ENCODE measurements at places on chromosomes 7 and 10.

GRCh38 chr7:143299840-143300239 is 11.7 kb downstream of the CASP2 start:
- no peak for DNase-seq

DNA sequence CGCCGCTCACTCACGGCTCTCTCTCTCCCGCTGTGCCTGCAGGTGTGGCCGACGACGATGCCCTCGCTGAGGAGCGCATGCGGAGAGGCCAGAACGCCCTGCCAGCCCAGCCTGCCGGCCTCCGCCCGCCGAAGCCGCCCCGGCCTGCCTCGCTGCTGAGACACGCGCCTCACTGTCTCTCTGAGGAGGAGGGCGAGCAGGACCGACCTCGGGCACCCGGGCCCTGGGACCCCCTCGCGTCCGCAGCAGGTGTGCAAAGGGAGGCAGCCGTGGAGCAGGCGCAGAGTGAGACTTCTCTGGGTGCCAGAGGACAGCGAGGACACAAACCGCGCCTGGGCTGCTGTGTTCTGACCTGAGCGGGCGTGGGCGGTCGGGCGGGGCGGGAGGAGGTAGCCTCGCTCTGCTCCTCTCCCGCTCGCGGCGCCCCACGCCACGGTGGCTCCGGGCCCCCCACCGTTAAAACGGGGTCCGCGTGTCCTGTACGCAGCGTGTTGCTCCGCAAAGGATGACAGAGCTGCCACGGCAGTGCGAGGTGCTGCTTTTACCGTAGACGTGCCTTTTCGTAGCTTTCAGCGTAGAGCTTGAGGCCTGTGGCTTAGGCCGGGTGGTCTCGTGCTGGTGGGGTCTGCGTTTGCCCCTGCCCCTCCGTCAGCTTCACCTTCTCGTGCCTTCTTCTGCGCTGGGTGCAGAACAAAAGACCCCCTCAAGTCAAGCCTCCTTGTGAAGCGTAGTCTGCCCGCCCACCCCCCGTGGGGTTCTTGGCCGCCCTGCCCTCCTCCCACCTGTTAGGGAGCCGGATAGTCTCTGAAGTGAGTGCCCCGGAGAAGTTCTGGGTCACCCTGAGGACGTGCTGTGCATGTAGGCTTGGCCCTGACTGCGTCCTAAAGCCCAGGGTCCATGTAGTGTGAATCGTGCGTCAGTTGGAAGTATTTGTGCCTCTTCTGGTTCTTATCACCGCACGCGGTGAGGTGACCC is 73.2 kb downstream of the DNAJB6 start:
- peak; percentile 78 for DNase-seq

GRCh38 chr10:25064401-25064800 is 48.0 kb downstream of the THNSL1 start:
- no peak for DNase-seq

DNA sequence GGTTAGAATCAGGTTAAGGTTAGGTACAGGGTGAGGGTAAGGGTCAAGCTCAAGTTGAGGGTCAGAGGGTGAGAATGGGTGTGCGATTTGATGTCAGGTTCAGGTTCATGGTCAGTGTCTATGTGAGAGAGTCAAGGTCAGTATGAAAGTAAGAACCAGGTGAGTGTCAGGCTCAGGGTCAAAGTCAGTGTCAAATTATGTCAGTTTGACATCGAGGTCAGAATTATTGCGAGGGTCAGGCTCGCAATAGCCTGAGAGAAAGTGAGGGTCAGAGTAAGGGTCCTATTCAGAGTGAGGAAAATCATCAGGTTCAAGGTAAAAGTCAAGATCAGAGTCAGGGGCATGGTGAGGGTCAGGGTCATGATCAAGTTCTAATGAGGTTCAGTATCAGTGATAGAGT is 13.0 kb downstream of the MRPS24 start:
- DNase-seq, result no peak

- DNase-seq, result no peak
Measured at GRCh38 chr7:4134204-4134603, 547.9 kb upstream of the FOXK1 start.

GRCh38 chr10:91043173-91043910 is 122.5 kb upstream of the ANKRD1 start:
- DNase-seq, result no peak

DNA sequence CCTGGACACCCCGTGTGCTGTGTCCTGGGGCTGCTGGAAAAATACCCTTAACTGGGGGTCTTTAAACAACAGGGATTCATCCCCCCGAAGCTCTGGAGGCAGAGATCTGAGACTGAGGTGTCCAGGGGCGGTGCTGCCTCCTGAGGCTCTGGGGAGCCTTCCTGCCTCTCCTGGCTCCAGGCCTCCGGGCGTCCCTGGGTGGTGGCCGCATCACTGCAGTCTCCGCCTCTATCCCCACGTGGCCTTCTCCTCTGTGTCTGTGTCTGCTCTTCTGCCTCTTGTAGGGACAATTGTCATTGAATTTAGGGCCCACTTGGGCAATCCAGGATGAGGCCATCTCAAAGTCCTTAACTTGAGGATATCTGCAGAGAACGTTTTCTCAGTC is 216.6 kb downstream of the WDR37 start:
- DNase-seq, result no peak

GRCh38 chr10:69655868-69656555 is 26.0 kb downstream of the FAM241B start:
- DNase-seq, result no peak

DNA sequence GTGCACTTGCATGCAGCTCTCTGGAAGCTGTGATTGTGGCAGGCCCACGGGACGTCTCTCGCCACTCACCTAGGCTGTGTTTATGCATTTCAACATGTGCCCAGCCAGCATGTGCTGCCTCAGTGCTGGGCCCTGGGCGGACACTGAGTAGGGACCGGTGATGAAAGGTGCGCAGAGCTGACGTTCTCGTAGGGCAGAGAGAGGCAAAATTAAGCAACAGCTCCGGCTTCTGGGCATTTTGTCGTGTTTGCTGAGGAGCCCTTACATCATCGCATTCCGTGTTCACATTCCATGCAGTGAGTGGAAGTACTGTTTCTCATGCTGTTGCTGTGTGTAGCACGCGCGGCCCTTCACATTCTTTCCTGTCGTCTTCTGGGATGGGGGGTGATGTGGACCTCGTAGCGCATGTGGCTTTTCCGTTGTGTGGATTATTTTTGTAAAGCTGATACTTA is 50.5 kb downstream of the PRF1 start:
- peak; percentile 92 for DNase-seq

DNA sequence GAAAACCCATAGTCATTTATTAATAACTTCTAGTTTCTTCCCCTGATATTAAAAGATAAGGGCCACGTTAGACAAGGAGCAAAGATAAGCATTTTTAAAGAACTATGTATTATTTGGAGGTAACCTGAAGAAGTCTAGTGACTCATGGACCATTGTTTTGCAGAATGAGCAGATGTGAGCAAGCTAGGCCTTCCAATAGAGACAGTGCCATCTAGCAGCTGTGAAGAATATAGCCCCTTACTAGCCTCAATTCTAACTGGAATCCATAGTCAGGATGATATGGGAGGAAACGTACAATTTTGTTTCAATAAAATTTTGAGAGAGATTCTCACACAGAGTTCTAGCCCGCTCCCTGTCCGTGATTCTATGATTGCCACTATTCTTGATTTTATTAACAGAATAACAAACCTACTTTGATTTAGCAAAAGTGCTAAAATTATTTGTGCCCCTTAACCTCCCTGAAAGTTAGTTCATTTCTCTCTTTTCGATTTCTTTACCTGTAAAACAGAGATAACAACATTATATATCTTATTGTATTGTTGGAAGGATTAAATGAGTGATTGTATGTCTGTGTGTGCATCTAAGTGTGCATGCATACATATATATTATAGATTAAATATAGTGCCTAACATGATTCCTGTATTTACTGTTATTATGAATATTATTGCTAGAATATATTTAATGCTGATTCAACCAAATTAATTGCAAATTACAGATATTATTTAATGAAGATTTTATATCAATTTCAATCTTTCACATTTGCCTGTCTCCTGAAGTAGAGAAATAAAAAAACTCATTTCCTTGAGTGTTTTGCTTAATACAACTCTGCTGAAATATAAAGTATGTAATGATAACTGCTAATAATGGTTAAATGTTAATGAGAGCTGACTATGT is 22.7 kb downstream of the FAM237B start:
- no peak for DNase-seq

DNA sequence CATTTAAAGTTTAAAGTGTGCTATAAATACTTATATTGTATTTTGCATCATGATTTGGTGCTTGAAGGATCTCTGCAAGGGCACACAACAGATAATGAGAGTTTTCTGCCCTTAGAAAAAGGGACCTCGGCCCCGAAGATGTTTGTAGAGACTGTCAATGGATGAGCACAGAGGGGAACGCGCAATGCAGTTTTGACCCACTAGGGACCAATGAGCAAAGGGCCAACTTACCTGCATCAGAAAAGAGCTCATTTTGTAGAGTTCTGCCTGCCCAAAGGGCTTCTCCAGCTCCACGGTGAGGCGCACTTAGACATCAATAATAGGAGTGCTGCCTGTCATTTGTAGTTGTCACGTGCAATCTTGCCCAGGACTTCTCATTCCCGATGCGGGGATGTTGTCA is 91.1 kb downstream of the BUB3 start:
- no peak for DNase-seq

DNA sequence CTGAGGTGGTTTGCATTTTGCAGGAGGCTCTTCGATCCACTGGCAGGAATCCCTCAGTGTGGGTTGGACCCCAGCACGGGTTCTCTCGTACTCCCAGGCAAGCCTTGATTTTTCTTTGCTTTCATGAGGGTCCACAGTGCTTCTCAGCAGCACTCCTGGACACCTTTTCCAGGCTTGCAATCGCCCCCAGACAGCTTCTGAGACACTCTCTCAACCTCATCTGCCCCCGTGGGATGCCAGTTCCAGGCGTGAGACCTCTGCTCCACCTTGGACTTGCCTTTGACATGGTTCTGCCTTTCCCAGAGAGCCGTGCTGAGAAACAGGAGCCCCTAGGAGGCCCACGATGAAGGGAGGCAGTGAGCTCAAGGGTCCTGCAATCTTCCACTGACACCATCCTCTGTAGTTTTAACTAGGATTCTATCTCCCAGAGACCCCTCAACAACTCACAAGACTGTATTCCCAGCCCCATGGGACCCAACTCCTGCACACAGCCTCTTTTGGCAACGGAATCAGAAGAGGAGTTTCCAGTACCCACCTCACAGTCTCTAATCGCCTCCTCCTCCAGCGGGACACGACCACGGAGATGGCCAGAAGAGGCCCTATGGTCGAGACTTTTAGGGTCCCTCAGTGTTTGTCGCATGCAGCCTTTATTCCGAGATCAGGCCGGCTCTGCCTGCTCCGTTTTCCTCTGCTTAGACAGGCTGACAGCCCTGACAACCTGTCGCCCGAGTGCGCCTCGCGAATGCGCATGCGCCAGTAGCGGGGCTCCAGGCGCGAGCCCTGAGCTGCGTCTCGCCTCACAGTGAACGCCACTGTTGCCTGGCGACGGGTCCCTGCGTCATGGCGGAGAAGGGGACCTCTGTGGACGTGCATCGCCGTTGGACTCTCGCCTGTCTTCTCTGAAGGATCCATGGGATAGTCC is 26.0 kb upstream of the ZNF273 start:
- DNase-seq, result peak; percentile 54

DNA sequence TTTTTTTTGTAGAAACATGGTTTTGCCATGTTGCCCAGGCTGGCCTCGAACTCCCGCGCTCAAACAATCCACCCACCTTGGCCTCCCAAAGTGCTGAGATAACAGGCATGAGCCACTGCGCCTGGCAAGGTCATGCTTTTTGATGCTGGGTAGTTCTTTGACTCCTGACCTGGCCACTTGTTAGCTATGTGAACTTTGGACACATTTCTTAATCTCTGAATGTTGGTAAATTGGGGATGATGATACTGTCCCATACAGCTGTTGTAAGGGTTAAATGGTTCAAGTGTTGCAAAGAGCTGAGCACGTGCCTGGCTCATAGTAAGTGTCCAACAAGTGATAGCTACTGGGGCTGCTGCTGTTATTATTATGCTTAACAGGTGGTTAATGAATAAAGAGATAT is 2.3 kb downstream of the ZNHIT1 start:
- DNase-seq, result no peak

- DNase-seq, result no peak
Measured at GRCh38 chr10:76242956-76243355, 811.5 kb downstream of the LRMDA start.

- DNase-seq, result no peak
Measured at GRCh38 chr10:44511166-44511565, 126.3 kb upstream of the CXCL12 start.

- peak; percentile 56 for DNase-seq
Measured at GRCh38 chr7:444606-445005, 75.0 kb downstream of the PDGFA start.

GRCh38 chr7:33534833-33535232 is 370.5 kb upstream of the BMPER start:
- DNase-seq, result no peak
